CD4-positive, alpha-beta T cell treated with Interferon alpha-2 for 1 hour (primary cell): ENCODE measurements at places on chromosomes 11 and 22.

- DNase-seq = no peak
These were observed 93.5 kb downstream of the LARGE2 start for GRCh38 chr11:46015941-46016340.

GRCh38 chr11:76172583-76172982 is 33.7 kb downstream of the WNT11 start:
- DNase-seq = no peak

- no peak for DNase-seq
These were observed 714 bp downstream of the TRIM29 start for GRCh38 chr11:120137187-120137610.

DNA sequence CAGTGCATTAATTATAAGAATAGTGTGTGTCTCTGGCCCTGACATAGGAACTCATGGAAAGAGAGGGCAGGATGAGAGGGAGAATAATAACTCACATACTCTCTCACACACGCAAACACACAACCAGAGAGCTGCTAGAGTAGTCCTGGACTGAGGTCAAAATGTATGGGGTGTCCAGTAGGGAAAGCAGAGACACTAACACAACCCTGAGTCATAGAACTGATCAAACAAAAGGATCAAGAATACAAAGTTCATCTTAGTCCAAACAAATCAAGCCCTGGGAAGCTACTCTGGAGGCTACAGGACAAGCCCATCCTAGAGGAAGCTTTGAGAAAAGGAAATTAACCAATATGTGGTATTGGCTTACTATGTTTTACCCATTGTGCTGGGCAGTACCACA is 178.5 kb upstream of the GUCY1A2 start:
- no peak for DNase-seq

DNA sequence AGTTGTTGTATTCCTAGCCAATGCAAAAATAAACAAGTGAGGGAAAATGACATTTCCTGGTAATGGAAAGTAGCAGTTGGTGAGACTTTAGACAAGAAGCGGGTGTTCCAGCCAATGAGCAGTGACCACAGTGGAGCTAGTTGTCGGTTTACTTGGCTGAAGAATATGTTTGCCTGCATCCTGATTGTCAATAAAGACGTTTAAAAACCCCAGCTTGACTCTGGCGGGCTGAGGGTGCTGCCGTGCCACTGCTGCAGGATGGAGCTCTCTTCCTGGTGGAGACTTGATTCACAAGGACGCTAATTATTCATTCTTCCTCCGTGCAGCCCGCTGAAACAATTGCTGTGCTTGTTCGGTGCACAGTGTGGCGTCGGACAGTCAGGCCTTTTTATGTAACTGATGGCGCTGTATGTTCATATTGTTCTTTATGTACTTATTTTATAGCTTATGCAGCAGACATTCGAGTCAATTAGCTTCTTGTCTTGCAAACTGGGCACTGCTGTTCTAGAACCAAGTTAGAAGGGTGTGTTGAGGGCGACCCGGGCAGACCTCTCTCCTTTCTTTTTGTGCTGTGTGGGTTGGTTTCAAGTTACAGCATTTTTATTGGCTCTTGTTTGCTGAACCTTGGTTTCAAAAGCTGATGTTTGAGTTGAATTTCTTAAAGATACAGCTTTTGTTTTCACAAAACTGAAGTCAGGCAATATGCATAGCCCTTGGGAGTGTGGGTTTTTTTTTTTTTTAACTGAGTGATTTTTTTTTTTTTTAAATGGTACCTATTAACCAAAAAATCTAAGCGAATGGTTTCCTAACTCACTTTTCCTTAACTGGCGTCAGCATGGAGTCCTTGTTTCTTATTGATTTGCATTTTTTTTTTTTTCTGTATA is 153.9 kb downstream of the TEAD1 start:
- no peak for DNase-seq

GRCh38 chr11:128412847-128413791 is 174.2 kb downstream of the ETS1 start:
- no peak for DNase-seq

- DNase-seq = no peak
These were observed 33.3 kb downstream of the IGHMBP2 start for GRCh38 chr11:68936676-68937620.

GRCh38 chr22:26276529-26277160 is 107.4 kb downstream of the SEZ6L start:
- DNase-seq = no peak

DNA sequence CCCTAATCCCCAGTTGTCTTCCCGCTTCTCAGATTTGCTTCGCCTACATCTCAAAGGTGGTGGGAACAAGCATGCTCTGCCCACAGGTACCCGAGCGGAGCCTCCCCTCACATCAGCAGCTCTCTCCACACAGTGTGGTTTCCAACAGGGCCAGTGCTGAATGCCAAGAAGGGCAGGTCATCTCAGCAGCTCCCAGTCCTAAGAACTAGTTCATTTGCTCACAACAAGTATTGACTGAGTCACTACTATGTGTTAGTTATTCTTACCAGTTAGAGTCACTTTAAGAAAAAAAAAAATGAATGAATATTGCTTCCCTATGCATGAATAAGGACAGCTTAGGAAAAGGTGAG is 66.2 kb downstream of the THAP12 start:
- DNase-seq = no peak

GRCh38 chr11:118338637-118339061 is 3.9 kb downstream of the CD3D start:
- peak; percentile 83 for DNase-seq

GRCh38 chr22:40081662-40082061 is 86.9 kb downstream of the FAM83F start:
- DNase-seq = no peak

DNA sequence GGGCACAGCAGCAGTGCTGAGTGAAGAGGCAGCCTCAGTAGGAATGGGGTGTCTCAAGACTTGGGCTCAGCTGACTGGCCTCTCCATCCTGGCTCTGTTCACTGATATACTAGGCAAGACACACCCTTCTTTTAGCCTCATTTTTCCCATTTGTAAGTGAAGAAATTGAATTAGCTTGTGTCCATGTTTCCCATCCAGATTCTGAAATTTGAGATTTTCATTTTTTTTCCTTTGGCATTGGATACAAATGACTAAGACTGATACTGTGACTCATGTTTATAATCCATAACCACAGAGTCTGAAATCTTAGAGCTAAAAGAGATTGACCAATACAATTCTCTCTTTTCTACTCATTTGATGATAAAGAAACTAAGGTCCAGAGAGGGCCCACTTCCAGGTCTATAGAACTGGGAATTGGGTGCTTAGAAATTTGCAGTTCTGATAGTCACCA is 110.9 kb downstream of the KCNC1 start:
- no peak for DNase-seq

DNA sequence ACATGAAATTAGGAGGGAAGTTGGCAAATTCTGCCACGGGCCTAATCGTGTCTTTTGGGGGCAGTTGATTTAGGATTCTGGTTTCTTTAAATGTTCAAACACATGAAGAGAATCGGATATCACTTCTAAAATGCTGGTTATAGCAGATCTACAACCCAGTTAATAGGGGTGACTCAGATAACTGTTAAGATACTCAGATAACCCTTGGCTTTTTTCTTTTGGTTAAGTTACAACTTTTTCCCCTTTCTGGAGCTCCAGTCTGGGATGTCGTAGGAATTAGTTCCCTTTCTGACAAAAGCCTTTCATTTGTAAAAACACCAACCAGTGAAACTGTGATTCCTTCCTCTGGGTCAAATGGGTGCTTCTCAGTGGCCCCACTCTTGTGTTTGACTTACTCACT is 976 bp downstream of the DEPDC7 start:
- DNase-seq = no peak
